ENCODE measurements at places on chromosomes 1 and 21.
A peak's percentile ranks its signal among the peaks of the same experiment; 100 is the strongest.

- DNase-seq = peak; percentile 31
These were observed 28.9 kb upstream of the EFCAB14 start for GRCh38 chr1:46747683-46748288.

DNA sequence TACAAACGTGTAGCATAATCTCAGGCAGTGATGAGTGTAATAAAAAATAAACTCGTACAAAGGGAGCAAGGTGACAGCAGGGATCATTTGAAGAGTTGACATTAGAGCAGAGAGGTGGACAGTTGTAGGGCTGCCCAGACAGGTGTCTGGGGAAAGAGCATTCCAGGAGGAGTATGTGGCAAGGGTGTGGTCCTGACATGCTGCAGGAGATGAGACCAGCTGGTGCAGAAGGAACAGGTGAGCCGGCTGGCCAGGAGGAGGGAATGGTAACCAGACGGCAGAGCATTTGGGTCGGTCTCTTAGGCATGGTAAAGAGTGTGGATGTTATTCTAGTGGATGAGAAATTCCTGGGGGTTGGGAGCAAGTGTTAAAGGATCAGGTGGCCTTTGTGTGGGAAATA is 306.3 kb downstream of the LMX1A start:
- no peak for DNase-seq

- DNase-seq = no peak
These were observed 30.9 kb downstream of the SELL start for GRCh38 chr1:169680377-169681019.

- DNase-seq = no peak
These were observed 1.3 kb downstream of the BRINP3 start for GRCh38 chr1:190476321-190476720.

- DNase-seq = no peak
These were observed 242.4 kb downstream of the PLPP3 start for GRCh38 chr1:56336982-56337381.

DNA sequence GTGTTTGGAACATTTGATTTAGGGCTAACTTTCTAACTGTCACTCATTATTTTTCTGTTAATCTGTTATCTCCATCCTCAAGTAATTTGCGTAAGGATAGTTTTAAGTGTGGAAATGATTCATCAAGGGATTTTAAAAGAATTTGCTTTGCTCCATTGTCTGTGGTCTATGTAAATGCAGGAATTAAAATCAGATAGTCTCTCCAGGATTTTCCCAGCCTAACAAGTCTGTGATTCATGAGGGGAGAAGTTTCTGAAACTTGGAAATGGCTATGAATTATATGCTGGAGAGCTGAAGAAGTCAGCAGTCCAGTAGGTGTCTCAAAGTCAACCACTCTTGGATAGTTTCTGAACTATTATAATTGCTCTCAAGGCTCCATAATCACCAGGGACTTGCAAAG is 264.5 kb downstream of the MRPL39 start:
- DNase-seq = no peak

DNA sequence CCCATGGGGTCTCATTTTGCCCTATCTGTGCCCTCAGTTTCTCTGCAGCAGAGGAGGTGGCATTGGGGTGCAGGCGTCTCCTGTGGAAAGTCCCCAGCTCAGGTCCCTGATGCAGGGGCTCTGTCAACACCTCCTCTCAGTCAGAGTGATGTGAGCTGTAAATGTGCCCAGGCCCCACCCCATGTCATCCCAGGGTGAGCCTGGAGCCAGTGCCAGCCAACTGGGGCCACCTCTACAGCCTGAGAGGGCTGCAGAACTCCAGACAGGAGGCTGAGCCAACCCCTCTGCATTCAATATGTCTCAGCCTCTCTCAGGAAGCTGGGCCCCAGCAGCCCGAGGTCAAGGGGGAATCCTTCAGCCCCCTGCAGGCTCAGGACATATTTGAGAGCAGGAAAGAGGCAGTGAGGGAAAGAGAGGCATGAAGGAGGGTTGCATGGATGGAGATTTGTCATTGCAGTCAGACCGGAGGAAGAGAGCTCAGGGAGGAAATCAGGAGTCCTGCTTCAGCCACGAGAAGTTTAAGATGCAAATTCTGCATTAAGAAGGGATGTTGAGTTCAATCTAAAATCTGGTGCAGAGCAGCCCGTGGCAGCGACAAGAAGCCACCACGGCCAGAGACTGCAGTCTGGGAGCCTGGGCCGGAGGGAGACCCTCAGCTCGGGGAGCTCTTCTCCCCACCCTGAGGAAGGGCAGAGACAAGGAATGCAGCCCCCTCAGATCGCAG is 288.2 kb upstream of the VAMP3 start:
- no peak for DNase-seq

- no peak for DNase-seq
These were observed 586.1 kb upstream of the ZP4 start for GRCh38 chr1:238476841-238477240.

- DNase-seq = no peak
These were observed 575 bp downstream of the RRAGC start for GRCh38 chr1:38858833-38859560.

GRCh38 chr1:72946903-72947499 is 664.7 kb upstream of the NEGR1 start:
- DNase-seq = no peak

DNA sequence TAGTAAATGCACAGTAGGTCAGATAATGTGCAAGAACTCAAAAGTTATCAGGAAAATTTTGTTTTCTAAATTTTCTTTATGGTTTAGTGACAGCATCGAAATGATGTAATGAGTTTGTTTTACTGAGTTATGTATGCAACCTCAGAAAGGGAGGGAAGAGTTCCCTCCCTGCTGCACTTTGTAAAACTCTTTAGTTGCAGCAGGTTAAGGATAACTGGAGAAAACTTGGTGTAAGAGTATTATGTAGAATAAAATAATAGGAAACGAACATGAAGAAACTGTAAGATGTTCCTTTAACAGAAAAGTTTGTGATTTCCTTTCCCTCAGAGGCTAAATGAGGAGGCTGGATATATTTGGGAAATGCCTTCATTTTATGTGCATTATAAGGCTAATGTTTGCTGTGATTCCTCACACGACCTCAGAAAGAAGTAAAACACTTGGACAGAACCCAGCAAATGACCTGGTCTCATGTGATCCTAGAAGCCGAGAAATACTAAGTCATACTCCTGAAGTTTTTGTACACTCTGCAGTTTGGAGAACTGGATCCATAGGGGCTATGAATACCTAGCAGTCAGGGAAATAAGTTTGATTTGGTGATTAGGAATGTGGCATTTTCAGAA is 35.4 kb downstream of the ADGRL2 start:
- DNase-seq = no peak

GRCh38 chr1:89703469-89703868 is 70.5 kb downstream of the LRRC8C start:
- no peak for DNase-seq

DNA sequence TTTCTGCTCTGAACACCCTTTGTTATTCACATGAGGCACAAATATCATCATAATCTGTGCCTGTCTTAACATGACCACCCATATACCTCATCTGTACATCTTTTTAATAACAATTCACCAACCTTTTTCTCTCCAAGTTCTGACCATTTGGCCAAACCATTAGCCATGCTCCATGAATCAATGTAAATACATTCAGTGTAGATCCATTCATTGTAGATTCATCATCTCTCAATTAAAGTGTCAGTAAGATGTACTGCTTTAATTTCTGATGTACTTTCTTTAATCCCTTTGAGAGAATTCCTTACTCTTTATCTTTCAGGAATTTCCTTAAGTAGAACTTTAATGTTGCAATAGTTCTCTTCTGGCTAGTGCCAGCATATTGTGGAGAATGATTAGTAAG is 126.2 kb upstream of the LRRC7 start:
- no peak for DNase-seq

DNA sequence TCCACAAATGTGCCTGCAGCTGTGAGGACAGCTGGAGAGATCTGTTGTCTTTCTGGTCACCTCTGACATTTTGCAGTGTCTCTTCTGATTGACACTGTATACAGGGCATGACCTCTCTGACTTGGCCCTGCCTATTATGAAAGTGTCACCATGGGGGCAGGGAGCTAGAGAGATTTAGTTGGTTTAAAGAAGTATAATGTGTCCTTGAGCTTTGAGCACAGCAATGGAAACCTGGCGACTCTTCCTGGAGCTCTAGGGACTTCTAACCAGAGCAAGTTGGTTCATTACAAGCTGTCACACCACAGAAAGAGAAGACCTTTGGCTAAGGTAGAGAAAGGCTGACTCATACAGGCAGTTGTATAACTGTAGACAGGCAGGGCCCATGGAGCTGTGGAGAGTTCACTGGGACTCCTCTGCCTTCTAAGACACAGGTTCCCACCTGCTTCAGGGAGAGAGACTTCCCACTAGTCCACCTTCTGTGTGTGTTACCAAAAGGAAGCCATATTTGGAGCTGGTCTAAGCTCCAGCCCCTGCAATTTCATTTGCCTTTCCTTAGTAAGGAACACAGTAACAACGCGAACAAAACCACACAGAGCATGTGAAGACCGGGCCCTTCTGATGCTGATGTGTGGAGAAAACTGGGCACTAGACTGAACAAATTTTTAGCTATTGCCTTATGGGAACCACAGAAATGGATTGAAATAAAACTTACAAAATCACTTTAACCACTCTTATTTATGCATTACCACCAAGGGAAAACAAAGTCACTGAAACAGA is 90.5 kb upstream of the ADAR start:
- DNase-seq = no peak

GRCh38 chr1:67440339-67440738 is 10.1 kb upstream of the SERBP1 start:
- no peak for DNase-seq

DNA sequence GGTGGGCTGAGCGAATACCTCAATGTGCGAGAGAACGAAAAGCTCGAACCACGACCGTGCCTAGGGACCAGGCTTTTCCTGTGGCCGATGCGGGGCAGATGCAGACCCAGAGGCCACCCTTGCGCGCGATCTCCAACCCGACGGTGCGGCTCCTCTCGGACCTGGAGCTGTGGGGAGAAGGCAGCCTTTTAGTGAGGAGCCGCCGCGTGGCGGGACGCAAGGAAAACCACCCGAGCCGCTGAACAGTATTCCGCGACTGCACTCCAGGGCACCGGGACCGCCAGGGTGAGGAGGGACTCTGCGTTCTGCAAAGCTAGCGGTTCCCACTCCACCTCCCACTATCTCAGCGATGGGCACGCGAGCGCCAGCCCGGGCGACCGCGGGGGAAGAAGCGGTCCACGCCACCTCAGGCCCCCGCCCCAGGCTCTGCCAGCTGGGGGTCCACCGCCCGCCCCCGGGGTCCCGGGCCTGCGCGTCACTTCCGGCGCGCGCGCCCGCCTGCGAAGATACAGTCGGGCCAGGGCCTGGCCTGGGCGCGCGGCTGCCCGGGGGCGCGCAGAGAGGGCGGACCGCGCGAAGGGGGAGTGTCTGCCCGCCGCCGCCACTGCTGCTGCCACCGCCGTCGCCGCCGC is 66.5 kb upstream of the PRKACB start:
- DNase-seq = peak; percentile 84

DNA sequence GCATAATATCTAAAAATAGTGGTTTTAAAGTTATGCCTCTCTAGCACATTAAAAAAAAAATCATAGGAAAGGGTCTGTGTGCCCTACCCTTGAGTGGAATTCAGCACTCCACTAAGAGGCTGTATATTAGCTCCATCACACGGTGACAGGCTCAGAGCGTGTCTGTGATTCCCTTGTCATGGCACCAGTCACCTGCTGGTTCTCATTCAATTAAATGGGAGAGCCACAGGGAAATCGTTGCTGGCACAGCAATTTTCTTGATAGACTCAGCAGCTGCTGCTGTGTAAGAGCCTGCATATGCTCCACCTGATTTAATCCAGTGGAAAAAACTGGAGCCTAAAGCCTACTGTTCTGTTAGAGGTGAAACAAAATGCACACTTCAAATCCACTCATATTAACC is 9.5 kb downstream of the ATP6V1G3 start:
- no peak for DNase-seq

DNA sequence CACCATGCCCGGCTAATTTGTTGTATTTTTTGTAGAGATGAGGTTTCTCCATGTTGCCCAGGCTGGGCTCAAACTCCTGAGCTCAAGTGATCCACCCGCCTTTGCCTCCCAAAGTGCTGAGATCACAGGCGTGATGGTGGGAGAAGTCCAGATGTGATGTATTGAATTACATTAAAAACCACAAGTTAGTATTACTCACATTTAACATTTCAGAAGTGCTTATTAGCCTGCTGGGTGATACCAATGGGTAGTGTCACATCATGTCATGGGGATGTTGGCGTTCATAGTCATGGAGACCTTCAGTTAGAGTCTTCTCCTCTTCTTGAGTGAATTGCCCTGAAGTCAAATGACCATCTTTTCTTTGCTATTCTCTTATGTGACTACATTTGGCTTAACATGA is 63.6 kb upstream of the VAMP3 start:
- no peak for DNase-seq

DNA sequence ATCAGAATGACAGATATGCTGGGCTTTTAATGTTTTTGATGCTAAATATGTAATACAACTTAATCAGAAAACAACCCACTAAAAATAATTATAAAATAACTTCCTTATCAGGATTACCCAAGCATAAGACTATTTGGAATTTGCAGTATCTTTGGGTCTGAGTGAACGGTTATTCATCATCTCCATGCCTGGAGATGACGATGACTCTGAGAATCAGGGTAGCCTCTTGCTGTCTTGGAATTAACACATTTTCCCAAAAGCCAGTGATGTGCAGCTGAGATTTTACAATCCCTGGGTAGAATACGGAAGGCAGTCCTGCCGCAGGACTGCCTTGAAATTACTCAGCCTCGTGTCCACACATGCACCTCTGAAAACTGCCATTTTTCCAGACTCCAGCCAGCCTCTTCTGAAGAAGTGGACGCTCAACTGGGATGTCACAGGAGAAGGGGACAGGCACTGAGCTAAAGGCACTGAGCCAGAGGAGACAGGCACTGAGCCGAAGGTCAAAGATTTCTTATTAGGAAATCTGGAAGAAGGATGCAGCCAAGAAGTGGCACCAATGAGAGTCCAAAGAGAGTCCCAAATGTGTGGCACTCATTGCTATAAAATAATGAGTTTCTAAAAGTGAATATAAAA is 85.5 kb downstream of the PGBD5 start:
- no peak for DNase-seq

- DNase-seq = no peak
These were observed 72.5 kb downstream of the ZNF326 start for GRCh38 chr1:90067194-90067931.

DNA sequence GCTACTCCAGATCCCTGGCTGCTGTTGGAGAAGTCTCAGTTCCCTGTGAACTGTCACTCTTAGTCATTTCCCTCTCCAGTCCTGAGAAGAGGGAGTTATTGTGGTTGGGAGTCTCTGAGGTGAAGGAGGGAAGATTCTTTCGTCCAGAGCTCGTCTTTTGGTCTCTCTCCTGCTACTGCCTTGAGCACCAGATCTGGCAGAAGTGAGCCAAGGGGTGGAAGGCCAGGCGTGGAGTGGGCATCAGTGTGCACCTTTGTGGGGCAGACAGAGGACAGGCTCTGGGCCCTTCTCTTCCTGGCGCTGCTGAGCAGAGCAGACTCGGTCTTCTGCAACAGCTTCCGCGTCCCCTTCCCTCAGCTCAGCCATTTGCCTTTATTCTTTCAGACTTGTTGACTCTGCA is 19.1 kb downstream of the CLCN6 start:
- DNase-seq = no peak

Data from HAP-1 (cell line).